ENCODE measurements at places on chromosomes 16 and 17.

DNA sequence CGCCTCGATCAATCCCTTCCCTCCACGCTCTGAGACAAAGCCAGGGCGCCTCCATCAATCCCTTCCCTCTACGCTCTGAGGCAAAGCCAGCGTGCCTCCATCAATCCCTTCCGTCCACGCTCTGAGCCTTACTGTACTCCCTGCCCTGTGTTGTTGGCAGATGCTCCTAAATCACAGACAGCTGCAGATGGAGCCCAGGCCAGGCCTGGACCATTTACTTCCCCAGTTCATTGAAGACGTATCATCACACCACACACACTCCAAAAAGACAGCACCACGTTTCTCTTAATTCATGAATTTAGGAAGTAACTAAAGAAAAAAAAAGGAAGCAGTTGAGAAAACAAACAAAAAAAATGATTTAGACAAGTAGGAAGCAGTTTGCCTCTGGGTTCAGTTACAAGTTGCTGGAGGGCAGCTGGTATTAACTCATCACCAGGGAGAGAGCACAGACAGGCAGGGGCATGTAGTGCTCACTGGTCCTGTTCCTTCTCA lies 7.4 kb upstream of the CD300LD start:
- DNase-seq: no peak

DNA sequence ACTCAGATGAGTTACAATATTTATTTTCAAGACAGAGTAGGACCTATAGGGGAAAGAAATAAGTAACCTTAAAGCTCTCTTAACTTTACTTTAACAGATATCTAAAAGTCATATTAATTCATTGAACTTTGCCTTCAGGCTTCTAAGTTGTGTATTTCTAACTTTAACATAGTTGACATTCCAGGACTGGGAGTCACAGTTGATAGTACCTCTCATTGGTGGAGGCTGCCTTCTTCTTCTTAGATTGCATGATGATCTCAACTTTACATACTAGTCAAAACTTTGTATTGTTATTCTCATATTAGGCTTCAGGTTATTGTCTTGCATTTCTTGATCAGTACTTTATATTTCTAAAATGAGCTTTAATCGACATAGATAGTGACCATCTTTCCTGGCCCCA lies 350.1 kb upstream of the KIF2B start:
- DNase-seq: no peak

- DNase-seq: no peak
These were observed 54.5 kb downstream of the PAFAH1B1 start for GRCh38 chr17:2647957-2648356.

DNA sequence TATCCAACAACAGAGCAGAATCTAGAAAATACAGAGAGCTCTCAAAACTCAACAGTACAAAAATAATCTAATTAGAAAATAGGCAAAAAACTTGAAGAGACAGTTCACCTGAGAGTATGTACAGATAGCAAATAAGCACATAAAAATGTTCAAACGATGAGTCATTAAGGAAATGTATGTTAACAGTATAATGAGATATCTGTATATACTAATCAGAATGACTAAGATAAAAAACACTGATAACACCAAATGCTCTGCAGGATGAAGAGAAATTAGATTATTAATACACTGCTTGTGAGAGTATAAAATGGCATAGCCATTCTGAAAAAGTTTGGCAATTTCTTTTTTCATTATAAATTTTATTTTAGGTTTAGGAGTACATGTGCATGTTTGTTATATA lies 1307.6 kb upstream of the GOT2 start:
- DNase-seq: no peak

DNA sequence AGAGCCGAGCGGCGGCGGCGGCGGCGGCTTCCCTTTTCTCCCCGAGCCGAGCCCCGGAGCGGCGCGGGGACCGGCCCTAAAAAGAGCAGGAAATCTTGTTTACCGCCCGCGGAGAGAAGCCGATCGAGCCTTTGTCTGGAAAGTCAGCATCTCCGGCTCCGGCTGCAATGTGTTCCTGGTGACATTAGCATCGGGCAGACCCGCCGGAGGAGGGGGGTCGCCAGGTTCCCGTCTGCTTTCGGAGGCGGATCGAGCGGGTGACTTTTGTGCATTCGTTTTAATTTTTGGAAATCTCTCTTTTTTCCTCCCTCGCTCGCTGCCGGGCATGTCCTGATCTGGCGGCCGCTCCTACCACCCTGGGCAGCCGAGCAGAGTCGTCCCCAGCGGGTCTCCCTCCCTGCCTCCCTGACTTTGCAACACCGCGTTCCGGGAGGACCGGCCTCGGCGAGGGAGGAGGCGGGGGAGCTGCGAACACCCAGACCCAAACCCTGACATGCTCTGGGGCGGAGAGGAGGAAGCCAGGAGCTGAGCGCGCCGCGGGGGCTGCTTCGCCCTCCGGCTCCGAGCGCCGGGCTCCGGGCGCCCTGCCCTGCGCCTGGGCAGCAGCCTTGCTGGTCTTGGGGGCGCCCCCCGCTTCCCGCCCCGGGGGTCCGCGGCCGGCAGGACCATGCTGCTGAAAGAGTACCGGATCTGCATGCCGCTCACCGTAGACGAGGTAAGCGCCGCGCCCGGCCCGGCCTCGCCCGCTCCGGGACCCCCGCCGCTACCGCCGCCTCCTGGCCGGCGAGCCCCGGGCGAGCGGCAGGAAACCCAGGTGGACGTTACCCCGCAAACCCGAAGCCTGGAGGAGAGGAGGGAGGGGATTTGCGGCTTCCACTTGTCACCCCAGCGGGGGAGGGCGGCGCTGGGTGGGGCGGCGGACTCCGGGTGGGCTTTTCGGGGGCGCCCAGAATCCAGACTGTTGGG lies 690 bp downstream of the PITPNC1 start:
- DNase-seq: peak; percentile 33

DNA sequence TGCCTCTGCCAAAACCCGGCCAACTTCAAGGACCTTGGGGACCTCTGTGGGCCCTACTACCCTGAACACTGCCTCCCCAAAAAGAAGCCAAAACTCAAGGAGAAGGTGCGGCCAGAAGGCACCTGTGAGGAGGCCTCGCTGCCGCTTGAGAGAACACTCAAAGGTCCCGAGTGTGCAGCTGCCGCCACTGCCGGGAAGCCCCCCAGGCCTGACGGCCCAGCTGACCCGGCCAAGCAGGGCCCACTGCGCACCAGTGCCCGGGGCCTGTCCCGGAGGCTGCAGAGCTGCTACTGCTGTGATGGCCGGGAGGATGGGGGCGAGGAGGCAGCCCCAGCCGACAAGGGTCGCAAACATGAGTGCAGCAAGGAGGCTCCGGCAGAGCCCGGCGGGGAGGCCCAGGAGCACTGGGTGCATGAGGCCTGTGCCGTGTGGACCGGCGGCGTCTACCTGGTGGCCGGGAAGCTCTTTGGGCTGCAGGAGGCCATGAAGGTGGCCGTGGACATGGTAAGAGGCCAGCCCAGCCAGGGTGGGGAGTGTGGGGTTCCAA lies 38.7 kb downstream of the SREBF1 start:
- no peak for DNase-seq

DNA sequence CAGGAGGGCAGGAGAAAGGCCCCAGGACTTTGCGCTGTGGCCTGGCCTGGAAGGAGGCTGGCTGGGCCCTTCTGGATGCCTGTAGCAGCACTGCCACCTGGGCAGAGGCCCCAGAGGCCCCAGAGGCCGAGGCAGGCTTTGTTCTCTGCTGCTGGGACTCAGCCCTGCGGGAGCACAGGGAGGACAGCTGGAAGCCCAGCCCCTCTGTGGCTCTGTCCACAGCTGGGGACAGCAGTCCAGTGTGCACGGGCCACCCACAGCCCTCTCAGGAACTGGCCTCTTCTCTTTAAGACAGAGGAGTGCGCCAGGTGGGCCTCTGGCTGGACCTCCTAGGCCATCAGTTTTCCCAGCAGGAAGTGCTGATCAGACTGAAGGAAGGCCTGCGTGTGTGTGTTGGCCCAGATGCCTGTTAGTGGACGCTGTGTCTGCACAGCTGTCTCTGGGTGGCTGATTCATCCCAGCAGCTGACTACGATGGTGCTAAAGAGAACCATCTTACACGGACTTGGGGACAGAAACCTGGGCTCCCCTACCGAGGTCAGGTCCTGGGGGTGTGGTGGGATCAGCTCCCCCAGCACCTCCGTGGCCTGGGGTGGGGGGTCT lies 26.9 kb upstream of the ZNF750 start:
- DNase-seq: no peak

DNA sequence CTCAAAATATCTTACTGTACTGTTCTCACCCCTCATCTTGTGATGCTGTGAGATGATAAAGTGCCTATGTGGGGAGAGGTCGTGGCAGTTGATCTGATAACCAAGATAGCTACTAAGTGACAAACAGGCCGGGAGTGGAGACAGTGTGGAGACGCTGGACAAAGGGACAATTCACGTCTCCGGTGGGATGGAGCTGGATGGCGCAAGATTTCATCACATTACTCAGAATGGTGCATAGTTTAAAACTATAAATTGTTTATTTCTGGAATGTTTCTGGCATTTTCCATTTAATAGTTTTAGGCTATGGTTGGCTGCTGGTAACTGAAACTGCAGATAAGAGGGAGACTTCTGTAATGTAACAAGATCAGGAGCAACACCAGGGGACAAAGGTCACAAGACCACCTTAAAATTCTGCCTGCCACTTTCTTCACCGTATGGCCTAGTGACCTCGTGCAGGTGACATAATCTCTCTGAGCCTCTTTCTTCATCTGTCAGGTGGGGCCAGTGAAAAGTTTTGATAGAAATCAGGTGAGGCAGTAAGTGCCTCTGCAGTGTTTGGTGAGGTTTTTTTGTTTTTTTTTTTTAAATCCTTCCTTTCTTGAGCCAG lies 54.4 kb upstream of the LGALS9 start:
- no peak for DNase-seq

- DNase-seq: no peak
These were observed 9.7 kb downstream of the PHKB start for GRCh38 chr16:47470810-47471209.

DNA sequence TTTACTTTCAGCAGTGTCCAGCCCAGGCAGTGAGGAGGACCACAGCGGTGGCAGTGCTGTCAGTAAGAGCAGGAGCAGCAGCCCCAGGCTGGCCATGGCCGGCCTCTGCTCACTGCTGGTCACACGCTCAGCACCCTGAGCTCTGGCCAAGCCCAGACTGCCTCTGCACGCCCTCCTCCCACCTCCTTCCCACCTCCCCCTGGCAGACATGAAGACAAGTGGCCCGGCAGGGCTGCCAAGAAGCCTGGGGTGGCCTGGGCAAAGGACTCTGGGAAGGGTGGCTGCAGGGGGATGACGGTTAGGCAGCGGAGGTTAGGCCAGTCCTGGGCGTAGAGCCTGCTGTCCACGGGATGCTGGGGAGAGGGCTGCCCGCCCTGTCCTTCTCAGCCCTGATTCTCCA lies at the start of gene C16orf89:
Gene C16orf89, minus strand, starts transcription at position 144 of the 400 bp plus-strand sequence. Its CDS starts 48 bp downstream, at position 96.
- no peak for DNase-seq

- no peak for DNase-seq
These were observed 82.7 kb downstream of the MAP2K6 start for GRCh38 chr17:69497161-69497560.

DNA sequence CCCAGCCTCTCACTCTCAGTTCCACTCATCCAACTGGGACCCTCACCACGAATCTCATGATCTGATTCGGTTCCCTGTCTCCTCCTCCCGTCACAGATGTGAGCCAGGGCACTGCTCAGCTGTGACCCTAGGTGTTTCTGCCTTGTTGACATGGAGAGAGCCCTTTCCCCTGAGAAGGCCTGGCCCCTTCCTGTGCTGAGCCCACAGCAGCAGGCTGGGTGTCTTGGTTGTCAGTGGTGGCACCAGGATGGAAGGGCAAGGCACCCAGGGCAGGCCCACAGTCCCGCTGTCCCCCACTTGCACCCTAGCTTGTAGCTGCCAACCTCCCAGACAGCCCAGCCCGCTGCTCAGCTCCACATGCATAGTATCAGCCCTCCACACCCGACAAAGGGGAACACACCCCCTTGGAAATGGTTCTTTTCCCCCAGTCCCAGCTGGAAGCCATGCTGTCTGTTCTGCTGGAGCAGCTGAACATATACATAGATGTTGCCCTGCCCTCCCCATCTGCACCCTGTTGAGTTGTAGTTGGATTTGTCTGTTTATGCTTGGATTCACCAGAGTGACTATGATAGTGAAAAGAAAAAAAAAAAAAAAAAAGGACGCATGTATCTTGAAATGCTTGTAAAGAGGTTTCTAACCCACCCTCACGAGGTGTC lies 26.6 kb downstream of the STH start:
- no peak for DNase-seq

DNA sequence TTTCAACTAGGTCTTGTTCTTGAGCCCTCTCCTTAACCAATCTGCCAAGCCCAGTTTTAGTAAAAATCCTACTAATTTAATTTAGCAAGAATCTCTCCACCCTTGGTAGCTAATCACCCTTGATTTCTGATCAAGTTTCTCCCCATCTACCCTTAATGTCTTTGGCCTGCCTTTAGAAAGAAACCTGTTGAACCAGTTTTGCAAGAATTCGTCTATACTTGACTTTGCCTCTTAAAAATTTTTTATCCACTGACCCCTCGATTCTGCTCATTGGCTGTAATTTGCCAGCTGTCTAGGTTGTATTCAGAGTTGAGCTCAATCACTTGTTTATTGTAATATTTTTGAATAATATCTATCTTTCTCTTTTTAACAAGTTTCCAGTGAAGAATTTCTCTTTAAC lies 1138.5 kb downstream of the CDH11 start:
- DNase-seq: no peak

DNA sequence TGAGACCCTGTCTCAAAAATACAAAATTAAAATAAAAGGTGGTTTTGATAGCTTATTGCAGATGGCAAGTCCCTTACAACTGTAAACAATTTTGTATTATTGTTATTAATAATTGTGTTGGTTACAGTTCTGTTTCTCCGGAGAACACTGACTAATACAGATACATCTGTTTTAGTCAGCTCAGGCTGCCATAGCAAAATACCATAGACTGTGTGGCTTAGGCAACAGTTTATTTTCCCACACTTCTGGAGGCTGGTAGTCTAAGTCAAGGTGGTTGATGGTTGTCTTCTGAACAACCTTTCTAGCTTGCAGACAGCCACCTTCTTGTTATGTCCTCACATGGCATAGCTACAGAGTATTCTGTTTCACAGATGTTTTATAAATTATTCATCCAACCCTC lies 14.2 kb upstream of the IL21R start:
- DNase-seq: no peak

- no peak for DNase-seq
These were observed 2.4 kb downstream of the IL4R start for GRCh38 chr16:27316038-27316680.

DNA sequence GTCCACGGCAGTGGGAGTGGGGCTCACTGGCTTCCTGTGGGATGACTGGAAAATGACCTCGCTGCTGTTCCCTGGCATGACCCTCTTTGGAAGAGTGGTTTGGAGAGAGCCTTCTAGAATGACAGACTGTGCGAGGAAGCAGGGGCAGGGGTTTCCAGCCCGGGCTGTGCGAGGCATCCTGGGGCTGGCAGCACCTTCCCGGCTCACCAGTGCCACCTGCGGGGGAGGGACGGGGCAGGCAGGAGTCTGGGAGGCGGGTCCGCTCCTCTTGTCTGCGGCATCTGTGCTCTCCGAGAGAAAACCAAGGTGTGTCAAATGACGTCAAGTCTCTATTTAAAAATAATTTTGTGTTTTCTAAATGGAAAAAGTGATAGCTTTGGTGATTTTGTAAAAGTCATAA lies 7.8 kb upstream of the RNF213 start:
- peak; percentile 84 for DNase-seq

GRCh38 chr17:11898526-11899235 lies 98.6 kb downstream of the ZNF18 start:
- no peak for DNase-seq

- no peak for DNase-seq
These were observed 88.5 kb downstream of the SMG6 start for GRCh38 chr17:2214929-2215615.

- DNase-seq: no peak
These were observed 29.0 kb downstream of the HYDIN start for GRCh38 chr16:71201556-71201955.

- no peak for DNase-seq
These were observed 101.3 kb downstream of the NOG start for GRCh38 chr17:56694825-56695224.

- DNase-seq: no peak
These were observed 83.3 kb downstream of the C16orf95 start for GRCh38 chr16:87233928-87234327.

Data from activated CD4-positive, alpha-beta T cell treated with anti-CD3 and anti-CD28 coated beads for 1 hour (primary cell).